ENCODE measurements at places on chromosomes 12 and 14.

- no peak for DNase-seq
Observed at GRCh38 chr12:131146173-131146675, 192.5 kb downstream of the ADGRD1 start.

DNA sequence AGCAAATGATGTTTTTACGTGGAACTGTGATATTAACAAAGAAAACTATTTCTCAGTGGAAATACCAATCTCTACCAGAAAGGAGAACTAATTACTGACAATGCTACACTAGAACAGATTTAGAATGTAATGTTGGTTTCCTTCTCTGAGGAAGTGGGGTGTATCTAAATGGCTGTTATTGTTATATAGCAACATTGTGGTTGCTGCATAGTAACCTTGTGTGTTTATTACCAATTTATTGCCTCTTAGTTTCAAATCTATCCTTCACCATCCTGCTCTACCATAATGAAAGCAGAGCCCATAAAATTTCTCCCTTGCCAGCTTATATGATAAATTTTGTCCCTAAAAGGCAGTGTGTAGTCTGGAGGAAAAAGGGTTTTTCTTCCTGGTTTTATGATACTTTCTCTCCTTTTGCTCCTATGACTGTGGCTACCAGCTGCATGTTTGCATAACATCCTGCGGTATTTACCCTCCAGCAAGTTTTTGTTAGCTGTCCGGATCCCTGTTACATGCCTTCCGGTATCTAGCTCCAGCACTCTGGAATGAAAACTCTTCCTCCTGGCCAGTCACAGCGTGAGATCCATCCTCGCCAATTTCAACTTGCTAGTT, 5.7 kb upstream of the KLRK1 start:
- DNase-seq = peak; percentile 32

DNA sequence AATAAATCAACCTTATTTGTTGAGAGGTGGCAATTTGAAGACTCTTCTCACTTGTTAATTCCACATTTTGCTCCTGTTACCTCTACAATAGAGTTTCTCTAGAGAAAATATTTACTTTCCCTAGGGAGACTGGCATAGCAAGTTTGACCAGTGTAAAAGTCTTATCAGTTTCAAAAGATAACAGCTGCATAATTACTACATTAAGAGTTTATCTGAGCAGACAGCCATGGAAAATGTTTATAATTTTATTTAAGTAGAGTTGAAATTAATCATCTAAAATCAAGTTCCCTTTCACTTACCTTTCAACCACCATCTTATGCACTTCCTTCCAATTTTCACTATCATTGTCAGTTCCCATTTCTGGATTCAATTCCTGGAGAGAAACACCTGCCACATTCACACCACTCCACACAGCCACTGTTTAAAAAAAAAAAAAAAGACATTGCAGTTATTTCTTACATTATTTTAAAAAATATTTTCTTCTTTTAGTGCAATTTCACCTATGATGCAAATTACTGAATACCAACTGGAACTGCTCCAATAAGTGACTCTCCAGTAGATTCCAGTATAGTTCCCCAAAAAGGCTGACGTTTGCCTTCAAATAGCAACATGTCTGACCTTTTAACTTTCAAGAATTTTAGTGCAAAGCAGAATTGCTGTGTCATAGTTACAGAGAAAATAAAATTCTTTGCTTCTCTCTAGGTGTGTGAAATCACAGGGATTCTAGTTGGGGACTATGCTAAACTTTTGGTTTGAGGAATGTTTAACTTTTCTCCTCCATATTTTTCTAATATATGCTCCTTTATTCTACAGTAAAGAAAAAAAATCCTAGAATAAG, 19.4 kb downstream of the LDHB start:
- no peak for DNase-seq

DNA sequence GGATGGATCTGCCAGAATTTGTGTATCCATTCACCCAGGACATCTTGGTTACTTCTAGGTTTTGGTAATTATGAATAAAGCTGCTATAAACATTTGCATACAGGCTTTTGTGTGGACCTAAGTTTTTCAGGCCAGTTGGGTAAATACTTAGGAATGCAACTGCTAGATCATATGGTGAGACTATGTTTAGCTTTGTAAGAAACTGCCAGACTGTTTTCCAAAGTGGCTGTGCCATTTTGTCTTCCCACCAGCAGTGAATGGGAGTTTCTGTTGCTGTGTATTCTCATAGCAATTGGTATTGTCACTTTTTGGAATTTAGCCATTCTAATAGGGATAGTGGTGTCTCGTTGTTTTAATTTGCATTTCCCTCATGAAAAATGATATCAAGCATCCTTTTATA, 133.0 kb downstream of the KIF26A start:
- no peak for DNase-seq

DNA sequence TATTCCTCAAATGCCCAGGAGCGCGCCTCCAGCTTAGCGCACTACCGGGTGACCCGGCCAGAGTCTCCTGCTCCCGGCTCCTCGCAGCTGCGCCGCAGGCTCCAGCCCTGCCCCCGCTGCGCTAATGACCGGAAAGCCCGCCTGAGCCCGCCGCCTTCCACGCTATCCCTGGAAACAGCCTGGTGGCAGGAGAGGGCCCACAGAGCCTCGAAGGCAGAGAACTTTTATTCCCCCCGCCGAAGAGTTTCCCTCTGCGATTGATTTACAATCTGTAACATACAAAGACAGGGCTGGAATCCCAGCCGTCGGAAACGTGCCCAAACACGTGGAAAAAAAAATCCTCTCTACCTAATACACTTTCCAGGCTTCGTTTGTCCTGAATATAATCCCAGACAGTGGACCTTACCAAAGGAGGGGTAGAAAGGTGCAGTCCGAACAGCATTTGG, 1.5 kb downstream of the COL2A1 start:
- DNase-seq = no peak

DNA sequence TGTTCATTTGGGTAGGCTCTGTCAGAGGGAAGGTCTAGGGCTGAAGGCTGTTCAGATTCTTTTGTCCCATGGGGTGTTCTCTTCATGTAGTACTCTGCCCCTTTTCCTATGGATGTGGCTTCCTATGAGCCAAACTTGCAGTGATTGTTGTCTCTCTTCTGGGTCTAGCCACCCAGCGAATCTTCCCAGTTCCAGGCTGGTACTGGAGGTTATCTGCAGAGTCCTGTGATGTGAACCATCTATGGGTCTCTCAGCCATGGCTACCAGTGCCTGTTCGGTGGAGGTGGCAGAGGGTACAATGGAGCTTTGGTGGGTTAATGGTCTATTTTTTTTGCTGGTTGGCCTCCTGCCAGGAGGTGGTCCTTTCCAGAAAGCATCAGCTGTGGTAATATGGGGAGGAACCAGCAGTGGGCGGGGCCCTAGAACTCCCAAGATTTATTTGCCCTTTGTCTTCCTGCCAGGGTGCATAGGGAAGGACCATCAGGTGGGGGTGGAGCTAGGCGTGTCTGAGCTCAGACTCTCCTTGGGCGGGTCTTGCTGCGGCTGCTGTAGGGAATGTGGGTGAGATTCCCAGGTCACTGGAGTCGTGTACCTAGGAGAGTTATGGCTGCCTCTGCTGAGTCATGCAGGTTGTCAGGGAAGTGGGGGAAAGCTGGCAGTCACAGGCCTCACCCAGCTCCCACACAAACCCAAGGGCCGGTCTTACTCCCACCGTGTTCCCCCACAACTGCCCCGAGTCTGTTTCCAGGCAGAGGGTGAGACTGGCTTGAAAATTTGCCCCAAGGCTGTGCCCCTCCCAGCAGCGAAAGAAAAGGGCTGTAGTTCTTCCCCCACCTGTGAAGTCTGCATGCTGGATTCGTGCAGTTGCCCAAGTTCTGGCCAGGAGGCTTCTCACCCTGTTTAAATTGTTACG, 17.5 kb downstream of the MTRFR start:
- DNase-seq = no peak

DNA sequence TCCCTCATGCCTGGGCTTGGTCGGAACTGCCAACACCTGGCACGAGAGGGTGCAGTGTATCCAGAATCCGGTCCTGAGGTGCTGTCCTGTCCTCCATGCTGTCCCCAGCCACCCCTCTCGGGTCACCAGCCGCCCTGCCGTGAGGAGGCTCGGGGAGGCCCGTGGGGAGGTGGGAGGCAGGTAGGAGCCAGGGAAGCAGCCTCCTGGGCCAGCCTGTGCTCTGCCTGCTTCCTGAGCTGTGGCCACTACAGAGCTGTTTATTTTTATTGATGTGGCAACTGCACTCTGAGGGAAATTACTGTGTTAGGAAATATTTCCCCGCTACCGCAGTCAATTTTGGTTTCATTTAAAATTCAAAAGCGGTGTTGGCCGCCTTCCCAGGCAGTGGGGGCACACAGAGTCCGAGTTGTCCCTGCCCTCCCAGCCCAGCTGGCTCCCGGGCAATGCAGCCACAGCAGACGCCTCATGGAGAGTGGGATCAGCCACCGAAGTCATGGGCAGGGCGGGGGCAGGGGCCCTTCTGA, 18.3 kb downstream of the NOC4L start:
- no peak for DNase-seq

DNA sequence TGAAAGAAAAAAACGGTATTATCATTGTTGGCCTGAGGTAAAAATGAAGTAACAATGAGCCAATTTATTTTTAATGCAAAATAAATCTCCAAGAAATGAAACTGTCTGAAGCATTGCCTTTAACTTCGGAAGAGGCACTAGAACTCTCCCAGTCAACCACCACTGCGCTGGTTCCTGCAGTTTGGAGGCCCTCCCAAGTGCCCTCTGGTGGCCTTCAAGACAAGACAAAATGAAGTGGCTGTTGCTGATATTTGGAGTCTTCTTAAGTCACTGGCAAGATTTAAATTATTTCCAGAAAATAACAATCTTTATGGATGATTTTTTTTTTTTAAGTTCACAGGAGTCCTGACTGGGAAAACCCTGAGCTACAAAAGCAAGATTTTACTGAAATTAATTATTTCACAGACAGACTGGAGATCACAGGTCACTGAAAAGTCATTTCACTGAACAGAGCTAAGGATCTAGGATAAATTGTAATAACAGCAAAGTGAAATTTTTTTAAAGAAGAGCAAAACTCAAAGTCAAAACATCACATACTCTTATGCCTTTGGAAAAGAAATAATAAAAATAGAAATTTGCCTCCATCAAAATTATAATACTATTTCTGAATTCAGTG, 58.2 kb downstream of the DICER1 start:
- DNase-seq = peak; percentile 33

DNA sequence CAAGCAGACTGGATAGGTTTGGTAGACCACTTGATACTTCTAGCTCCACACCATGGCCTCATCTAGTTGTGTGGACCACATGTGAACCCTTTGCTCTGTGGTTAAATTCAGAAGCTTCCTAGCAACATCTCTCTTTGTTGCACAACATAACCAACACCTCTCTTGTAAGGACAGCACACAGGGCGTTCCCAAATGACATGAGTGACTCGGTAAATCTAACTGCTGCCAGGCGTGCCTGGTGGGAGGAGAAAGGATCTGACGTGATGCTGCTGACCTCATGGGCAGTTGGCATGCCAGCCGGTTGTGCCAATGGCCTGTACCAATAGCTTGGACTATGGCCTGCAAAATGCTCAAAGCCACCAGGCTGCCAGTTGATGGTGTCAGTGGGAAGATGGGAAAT, 93.8 kb downstream of the CPSF2 start:
- no peak for DNase-seq

GRCh38 chr12:12508612-12509011, 54.1 kb downstream of the DUSP16 start:
- no peak for DNase-seq

DNA sequence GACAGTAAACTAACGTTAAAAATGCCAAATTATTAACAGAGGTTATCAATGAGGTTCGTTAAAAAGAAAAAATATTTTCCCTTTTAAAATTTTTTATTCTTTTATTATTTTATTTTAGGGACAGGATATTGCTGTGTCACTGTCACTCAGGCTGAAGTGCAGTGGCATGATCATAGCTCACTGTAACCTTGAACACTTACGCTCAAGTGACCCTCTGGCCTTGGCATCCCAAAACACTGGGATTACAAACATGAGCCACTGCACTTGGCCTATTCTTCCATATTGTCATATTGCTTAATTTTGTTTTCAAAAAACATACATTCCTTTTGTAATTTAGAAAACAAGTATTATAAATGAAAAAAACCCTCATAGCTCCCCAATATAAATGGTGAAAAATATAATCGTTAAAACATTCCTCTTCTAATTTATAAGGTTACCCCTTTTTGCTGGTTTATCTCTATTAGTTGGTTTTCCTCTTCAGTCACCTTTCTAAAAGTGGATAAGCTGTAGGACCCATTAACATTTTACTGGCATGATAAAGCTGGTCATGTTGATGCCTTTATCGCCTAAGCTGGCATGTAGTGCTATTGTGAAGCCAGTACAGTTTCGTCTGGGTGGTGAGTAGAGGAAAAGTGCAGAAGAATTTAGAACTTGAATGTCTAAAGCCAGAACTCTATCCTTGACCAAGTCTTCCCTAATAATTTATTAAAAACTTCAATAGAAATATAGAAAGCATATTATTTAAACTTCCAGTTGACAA, 27.6 kb downstream of the PDE3A start:
- DNase-seq = no peak

DNA sequence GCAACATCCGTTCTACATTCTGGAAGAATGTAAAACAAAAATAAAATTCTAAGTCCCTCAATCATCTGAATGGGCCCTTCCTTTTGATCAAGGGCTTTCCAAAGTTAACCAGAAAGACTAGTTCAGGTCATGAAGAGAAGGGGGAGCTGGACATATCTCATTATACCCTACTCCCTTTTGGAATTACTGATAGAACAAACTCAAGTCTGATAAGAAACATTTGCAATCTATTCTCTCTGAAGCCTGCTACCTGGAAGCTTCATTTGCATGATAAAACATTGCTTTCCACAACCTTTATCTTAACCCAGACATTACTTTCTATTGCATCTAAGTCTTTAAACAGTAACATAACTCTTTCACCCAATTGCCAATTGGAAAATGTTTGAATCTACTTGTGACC, 8.3 kb upstream of the ACSM4 start:
- DNase-seq = no peak

DNA sequence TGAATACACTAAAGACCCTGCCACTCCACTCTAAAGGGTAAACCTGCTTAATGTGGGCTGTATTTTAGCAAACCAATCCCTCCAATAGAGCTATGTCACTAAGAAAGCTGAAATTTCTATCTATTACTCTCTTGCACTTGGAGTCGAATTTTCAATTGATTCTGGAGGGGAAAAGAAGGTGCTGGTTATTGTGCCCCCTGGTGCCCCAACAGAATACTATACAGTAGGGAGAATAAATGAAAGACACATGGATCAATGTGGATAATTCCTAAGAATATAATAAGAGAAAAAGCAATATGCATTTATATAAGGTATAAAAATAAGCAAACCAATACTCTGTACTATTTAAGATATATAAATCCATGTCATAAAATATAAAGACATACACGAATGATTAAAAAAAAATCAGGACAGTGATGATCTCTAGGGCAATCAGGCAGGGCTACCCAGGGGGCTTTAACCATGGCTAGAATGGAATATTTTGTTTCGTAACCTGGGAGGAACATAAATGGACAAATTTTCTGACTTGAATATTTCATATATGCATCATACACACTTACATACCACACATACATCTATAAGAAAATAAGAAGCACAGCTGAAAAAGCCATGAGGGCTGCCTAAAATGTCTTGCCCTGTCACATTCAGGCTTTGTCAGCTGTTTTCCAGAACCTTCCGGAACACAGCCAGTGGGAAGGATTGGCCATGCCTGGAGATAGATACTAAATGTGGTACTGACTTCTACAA, 54.4 kb downstream of the EFCAB11 start:
- DNase-seq = peak; percentile 59
